ENCODE measurements at places on chromosomes 1 and 21.

DNA sequence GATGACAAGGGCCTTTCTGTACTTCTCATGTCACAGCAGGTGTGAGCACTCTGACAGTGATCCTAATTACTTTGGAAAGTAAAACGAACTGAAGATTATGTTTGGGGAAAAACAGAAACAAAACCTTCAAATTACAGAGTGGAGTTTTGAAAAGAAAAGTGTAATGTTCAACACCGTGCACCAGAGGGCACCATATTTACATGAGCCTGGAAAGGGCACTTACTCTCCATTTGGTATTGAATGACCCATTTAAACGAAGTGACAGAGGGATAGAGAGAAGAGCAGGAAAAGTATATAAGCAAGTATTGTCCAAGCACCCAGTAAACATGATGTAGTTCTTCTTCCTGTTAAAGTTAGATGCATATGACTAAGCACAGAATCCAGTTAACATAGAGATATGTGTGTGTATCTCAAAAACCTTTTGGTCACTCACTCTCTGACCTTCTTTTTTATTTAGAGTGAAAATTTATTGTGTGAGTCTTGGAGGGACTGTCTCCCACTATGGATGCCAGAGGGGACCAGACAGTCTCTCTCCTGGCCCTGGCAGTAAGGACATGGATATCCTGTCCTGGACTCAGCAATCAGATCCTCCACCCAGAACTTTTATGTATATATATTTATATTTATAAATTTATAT lies 3.8 kb upstream of the RGSL1 start:
- DNase-seq, result no peak

GRCh38 chr1:116853680-116854402 lies 55.9 kb upstream of the PTGFRN start:
- DNase-seq, result no peak

GRCh38 chr1:177256153-177257075 lies 85.7 kb downstream of the BRINP2 start:
- peak; percentile 6 for DNase-seq

GRCh38 chr1:51954783-51955182 lies 35.7 kb downstream of the RAB3B start:
- no peak for DNase-seq

DNA sequence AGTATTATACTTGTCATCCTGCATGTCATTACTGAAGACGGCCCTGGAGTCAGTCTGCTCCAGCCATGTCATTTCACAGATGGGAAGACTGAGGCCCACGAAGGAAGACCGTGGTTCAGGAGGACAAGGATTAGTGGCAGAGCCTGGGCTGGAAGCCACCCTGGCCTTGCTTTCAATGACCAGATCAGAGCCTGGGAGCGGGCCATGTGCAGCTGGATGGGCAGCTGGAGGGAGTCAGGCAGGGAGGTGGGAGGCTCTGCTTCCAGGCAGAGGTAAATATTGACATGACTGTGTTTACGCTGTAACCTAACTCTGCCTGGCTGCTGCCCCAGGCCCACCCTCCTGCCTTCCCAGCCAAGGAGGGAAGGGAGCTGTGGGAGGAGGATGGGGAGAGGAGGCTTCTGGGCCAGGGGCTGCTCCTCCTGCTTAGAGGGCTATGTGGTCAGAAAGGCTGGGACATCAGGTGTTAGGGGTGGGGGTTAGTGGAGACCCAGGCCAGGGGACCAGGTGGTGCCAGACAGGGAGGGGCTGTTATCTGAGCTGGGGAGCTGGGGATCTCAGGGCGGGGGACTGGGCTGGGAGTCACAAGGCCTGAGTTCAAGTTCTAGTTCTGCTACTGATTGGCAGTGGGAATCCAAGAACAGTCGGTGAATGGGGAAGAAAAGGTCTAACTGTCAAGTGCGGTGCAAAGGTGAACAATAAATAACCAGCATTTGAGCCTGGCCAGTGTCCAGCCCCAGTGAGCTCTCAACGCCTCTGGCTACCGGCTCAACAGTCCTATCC lies 48.5 kb upstream of the ECE1 start:
- no peak for DNase-seq

DNA sequence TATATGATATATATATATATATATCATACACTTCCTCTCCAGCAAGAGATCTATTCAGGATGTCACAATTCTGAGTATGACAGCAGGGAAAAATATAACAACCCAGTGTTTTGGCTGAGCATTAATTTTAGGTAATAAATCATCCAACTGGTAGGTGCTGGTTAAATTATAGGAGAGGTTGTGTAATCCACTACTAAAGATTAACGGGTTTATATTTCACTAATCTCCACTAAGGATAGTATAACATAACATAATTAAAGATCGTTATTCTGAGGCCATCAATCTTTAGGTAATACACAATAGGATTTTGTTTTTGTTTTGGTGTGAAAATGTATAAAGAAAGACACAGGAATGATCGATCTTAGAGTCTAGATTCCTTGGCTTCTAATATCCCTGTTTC lies 102.2 kb downstream of the COQ8A start:
- no peak for DNase-seq

DNA sequence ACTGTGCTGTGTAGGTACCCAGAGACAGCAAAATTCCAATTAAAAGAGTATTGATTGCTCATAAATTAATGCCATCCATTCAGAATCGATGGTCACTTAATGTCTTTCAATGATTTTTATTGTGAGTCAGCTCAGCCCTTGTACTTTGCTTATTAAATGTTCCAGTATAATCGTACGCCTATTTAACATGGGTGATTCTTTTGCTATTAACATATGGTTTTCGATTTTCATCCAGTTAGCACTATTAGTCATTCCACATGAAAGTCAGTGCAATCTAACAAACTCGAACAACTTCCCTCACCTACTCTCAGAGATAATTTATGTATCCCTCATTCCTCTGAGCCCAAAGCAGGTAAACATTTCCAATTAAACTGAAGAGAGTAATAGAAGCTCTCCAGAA lies 109.6 kb upstream of the APP start:
- DNase-seq, result no peak

GRCh38 chr21:37974081-37974480 lies 57.8 kb upstream of the KCNJ6 start:
- no peak for DNase-seq

GRCh38 chr1:37999430-38000232 lies 5.7 kb downstream of the FHL3 start:
- DNase-seq, result no peak

DNA sequence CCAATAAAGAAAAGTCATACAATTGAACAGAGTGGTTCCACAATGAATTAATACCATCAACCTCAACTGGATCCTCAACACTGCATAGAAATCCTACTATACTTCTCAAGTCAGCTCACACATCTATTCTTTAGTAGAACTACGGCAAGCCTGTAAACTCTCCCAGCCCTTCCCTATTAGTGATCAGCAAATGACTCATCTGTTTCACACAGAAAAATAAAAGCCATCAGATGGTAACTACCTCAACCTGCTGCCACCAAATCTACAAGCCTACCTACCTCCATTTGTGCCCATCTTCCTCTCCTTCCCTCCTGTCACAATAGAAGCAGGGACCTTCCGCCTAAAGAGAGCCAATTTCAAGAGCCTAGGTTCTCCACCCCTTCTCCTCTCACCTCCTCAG lies 63.6 kb downstream of the DMAP1 start:
- no peak for DNase-seq

DNA sequence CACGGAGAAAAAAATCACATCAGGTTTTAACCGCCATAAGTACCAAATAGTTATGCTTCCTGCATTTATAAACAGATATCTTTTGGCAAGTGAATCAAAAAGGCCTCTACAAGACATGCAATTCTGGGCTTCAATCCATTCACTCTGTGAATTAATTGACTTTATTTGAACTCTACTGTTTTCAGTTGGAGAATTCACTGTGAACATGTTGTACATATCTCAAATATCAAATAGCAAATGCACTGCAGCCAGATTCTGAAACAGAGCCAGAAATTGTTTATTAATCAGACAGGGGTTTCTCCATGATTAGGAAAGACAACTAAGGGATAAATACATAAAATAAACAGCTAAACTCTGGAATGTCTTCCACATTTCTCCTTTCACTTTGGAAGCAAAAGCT lies 445.4 kb upstream of the NFIA start:
- DNase-seq, result no peak

DNA sequence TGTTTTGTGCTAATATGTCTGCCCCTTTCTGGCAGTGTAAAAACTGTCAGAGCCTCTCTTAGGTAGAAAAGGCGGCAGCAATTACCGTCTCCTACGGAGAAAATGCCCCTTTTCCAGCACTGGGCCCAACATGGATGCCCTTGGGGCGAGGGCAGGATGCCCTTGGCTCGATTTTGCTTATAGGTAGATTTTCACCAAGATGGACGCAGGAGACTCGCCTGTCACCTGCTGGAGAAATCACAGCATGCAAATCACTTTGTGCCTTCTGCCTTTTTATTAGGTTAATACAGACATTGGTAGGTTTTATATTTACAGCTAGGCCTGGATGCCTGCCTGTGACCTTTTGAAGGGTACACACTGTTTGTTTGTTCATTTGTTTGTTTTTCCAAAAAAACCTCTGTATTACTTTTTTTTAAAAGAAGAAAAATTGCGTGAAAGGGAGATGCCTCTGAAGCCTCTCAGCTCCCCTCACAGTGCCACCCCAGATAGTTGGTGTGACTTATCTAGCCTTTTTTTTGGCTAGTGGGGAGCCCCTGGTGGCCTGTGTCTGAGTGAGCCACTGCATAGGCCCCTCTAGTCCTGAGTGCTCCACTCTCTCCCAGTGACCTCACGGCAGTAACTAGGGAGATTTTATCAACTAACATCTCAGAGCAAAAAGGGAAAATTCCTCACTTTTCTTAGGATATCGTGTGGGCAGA lies 2.5 kb downstream of the ATP1B1 start:
- DNase-seq, result no peak

DNA sequence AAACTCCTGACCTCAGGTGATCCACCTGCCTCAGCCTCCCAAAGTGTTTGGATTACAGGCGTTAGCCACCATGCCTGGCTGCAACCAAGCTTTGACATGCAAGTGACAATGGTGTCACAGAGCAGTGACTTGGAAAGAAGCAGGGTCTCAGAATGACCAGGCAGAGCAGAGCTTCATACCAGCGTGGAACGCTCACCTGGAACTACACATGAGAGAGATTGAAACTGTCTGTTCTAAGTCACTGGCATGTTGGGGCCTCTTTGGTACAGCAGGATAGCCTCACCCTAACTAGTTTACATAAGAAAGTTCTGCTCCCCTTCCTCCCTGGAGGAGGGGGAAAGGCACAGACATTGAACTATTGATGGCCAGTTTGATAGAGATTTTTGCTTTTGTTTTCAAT lies 47.5 kb upstream of the ITPKB start:
- DNase-seq, result peak; percentile 49

- DNase-seq, result no peak
Measured at GRCh38 chr1:16115468-16115983, 40.3 kb downstream of the EPHA2 start.

GRCh38 chr1:149845416-149845815 lies 54.0 kb upstream of the BOLA1 start:
- no peak for DNase-seq

- no peak for DNase-seq
Measured at GRCh38 chr1:160134791-160135572, 16.4 kb upstream of the ATP1A4 start.

- DNase-seq, result no peak
Measured at GRCh38 chr21:45299026-45299863, 11.6 kb upstream of the POFUT2 start.

DNA sequence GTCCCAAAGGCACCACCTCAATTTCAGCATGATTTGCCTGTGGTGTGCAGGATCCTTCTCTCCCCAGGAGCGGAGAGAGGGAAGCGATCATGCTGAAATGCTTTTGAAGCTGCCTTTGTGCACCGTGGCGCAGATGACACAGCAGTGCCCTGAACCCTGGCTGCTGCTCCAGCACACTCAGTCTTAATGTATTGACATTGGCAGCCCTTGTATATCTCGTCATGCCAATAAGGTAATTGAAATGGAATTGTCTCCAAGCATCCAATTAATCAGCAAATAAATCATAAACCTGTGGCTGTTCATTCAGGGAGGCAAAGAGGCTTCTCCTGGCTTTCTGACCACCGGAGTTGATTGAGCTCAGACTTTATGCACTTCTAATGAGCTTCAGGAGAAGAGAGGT lies 139.8 kb downstream of the KAZN start:
- DNase-seq, result no peak

GRCh38 chr1:4462831-4463484 lies 191.5 kb upstream of the AJAP1 start:
- DNase-seq, result no peak

DNA sequence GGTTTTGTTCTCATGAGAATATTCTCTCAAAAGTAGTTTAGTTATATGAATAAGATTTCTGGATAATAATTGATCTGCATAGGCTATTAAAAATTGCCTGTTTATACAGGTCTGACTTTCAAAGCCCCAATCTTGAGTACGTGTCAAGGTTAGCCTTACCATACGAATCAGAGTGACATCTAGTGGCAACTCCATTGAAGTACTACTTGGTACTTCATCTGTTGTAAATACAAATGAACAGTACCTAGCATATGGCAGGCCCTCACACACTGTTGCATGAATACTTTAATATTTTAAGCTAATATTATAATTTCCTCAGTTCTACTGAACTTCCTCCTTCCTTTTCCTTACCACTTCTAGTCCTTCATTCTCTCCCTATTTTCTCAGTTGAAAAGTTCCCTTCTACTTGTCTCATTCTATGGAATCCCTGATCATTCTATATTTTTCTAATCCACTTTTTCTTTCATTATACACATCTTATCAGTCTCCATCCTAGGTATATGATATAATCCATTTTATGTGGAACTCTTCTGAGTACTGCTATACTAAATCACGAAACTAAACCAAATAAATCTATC lies 101.2 kb downstream of the AKT3 start:
- DNase-seq, result peak; percentile 13

DNA sequence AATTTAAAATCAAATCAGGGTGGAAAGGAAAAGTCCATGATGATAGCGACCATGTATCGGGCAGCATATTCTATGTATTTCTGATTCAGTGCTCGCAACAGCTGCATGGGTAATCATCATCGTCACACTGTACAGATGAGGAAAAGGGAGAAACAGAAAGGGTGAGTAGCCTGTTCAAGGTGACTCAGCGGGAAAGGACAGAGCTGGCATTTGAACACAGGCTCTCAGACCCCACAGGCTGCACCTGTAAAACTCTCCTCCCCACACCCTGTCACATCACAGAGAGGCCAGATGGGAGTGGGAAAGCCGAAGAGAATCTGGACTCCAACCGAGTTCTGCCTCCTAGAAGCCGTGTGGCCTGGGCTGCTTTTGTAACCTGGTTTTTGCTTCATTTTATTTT lies 14.0 kb downstream of the RUNX1 start:
- no peak for DNase-seq

All from GM12892 (cell line).